Frontal cortex (tissue), 4 donors: ENCODE measurements at places on chromosomes 13 and 19.

GRCh38 chr13:45811891-45812694 lies 39.5 kb downstream of the SIAH3 start:
- peak; percentile 17 for DNase-seq

GRCh38 chr13:20495087-20496023 lies 30.3 kb downstream of the CRYL1 start:
- DNase-seq, result peak; percentile 47

DNA sequence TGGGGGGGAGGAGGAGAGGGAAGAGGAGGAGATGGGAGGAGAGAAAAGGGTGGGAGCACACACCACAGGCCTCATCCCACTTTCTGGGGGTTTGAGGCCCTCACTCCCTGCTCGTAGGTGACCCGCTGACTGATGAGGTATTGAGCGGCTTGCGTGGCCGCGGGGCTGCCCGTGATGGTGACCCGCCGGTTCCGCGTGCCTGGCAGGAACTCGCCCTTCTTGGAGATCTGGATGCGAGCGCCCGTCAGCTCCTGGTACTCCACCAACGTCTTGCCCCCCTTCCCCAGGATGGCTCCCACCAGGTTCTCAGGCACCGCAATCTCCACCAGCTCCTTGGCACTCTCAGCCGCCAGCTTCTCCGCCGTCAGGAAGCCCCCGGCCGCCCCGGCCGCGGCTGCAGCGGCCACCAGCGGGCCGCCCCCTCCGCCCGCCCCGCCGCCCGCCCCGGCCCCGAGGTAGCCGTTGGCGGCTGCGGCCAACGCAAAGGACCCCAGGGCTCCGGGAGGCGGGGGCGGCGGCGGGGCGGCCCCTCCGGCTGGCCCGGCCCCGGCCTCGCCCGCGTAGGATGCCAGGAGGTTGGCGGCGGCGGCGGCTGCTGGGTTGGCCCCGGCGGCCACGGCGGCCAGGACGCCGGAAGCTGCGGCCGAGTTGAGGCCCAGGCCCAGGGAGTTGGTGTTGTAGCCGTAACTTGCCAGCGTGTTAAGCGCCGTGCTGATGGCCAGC lies 25.4 kb upstream of the NANOS2 start:
- DNase-seq, result no peak

DNA sequence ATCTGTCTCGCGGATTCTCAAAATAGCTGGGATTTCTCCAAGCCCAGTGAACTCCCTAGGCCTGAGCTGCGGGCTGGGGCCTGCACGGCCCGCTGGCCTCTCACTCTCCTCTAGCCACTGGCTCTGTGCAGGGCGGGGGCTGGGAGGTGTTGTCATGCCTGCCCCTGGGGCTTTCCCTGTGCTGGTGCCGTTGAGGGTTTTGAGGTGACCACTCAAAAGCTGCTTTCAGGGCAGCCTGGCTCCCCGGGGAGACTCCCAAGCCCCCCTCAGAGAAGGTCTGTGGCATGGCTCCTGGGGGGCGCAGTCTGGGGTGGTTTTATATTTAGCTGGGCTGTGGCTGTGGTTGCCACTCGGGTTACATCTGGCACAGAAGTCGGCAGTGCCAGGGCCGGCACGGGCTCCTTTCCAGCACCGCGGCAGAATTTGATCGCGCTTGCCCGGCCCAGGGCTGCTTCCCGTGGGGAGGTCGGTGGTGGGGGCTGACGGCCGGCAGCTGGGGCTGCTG lies 10.0 kb downstream of the NDUFB7 start:
- peak; percentile 50 for DNase-seq

DNA sequence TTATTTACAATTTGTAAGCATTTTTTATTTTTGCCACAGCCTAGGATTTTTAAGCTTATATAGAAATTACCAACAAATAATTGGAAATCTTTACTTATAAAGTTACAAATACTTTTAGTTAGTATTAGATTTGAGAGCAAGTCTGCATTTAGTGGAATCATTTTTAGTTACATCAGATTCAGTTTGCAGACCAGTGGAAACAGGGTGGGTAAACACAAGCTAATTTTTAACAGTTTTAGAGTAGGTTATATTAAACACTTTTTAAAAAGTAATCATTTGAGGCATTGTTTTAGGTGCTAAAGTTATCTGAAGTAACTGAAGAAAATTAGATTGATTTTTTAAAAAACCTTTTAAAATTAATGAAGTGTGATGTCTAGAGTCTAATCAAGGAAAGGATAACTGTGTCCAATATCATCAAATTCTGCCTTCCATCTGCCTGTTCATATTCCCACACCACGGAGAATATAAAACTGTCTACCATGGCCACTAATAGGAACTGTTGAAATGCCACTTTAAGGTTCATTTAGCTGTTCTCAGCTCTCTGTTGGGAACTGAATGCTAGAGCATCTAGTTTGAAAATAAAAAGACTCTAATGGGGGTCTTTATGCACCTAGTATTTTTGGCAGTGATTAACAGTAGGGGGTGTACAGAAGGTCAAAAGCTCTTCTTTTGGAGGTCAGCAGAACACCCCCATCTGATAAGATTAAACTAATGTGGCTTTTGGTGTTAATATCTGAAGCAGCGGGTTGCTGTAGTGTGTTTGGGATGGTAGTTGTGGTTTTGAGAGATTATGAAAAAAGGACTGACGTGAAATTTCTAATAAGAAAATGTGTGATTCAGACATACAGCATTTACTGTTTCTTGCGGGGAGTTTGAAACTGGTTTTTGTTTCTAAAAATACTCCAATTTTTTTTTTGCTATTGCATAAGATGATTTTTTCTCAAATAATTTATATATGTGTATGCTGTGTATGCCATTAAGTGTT lies 66.5 kb downstream of the NDFIP2 start:
- no peak for DNase-seq

GRCh38 chr19:2750808-2751437 lies 11.1 kb upstream of the SLC39A3 start:
- no peak for DNase-seq

- DNase-seq, result peak; percentile 71
Observed at GRCh38 chr19:21474671-21475181, 30.7 kb upstream of the ZNF429 start.

- no peak for DNase-seq
Observed at GRCh38 chr13:37700887-37701286, 102.3 kb upstream of the POSTN start.

DNA sequence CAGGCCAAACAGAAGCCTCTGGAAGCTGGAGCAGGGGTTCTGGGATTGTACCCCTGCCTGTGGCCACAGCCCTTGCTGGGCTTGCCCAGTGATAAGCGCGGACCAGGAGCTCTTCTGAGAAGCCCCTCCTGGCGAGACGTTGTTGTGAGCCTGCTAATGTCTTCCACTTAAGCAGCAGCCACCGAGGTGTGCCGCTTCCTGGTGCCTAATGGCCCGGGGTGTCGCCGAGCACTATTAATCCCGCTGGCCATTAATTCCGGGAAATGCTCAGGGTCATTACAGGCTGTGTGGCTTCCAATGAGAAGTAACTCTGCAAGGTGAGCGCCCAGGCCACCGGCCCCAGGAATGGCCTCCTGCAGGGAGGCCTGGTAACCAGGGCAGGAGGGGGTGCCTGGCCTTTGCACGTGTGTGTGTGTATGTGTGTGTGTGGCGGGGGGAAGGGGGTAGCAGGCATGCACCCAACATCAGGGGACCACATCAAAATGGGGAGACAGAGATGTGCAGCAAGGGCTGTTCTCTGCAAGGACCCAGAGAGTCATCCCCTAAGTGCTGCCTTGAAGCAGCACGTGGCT lies 175.0 kb downstream of the URI1 start:
- no peak for DNase-seq

DNA sequence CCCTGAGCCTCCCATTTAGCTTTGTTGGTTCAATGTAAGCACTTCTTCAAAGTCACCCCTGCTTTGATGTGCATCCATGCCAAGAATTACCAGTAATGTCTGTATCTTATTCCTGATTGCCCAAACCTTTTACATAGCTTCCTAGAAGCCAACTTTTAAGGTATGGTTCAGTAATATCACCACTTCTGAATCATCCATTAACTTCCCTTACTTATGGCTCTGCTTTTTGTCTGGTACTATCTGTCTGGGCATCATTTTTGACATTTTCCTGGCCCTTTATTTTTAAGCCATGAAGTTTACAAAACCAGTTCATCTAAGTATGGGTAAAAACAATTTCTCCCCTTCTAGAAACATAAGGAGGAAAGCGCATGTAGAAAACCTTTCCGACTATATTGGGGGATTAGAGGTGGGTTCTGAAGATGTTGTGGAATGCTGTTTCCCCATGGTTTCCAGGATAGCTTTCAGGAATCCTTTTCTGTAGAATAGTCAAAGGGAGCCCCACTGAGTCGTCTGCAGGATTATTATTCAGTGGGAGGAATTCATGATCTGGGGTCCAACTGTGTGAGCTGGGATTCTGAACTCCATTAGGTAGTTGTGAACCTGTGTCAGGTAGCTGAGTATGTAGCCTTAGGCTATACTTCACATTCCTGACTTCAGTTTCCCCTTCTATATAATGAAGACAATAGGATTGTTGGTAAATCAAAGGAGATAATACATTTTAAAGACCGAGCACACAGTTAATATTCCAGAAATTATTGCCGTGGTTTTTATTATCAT lies 163.8 kb downstream of the SUCLA2 start:
- no peak for DNase-seq

- DNase-seq, result peak; percentile 51
Observed at GRCh38 chr13:110109910-110110309, 197.0 kb downstream of the COL4A1 start.

DNA sequence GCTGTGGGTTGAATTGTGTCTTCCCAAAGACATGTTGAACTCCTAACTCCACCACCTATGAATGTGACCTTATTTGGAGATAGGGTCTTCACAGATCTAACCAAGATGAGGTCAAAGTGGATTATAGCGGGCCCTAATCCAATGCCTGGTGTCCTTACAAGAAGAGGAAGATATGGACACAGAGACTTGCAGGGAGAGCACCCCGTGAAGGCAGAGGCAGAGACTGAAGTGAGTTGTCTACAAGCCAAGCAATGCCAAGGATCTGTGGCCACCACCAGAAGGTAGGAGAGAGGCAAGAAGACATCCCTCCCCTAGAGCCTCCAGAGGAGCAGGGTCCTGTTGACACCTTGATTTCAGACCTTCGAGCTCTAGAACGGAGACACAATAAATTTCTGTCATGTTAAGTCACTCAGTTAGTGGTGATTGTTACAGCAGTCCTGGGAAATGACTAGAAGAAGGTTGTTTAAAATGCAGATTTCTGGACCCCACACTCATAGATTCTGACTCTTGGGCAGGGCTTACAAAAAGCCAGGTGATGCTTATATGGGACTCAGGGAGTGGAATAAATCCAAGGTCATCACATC lies 70.6 kb downstream of the FGF9 start:
- DNase-seq, result no peak

- no peak for DNase-seq
Observed at GRCh38 chr13:50309882-50310594, 294.8 kb downstream of the KCNRG start.

- no peak for DNase-seq
Observed at GRCh38 chr13:22091222-22091970, 420.5 kb downstream of the FGF9 start.

- no peak for DNase-seq
Observed at GRCh38 chr19:19263886-19264487, 9.1 kb downstream of the TM6SF2 start.

- DNase-seq, result no peak
Observed at GRCh38 chr13:45048890-45049407, 59.6 kb downstream of the GPALPP1 start.

DNA sequence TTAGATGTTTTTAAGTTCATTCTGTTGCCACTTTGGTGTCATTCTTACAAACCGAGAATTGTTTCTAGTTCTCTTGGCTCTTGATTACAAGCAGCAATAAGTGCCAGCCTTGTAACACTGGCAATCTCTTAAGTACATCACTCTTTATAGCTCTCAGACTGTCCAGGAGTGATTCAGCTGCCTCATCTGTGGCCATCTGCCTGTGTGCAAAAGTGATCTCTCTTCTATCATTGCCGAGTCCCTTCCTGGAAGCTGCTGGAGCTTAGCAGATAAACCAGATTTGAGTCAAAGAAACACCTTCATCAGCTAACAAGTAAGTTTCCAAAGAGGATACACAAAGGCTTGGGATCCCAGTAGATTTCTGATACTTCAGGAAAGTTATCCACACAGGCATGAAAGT lies 23.2 kb downstream of the STOML3 start:
- DNase-seq, result no peak

DNA sequence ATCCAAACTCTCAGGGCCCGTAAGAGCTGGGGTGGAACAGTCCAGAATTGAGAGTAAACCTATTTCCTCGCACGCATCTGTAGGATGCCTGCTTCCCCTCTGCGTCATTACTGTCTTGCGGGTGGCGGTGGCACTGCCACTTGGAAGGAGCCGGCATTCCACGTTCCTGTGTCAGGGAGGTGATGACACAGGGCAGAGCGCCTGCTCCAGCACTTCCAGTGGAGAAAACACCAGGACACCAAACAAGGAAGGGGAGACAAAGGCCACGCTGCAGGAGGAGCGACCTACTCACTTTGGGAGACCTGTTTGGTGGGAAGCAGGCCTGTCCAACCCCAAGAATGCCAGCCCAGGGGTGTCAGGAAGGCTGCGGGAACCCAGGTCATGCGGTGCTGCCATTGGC lies 37.1 kb downstream of the PBX4 start:
- DNase-seq, result no peak

GRCh38 chr13:108855737-108856387 lies 226.5 kb downstream of the MYO16 start:
- no peak for DNase-seq

GRCh38 chr13:78131811-78132210 lies 213.2 kb upstream of the EDNRB start:
- no peak for DNase-seq

GRCh38 chr19:16139752-16140151 lies 3.7 kb upstream of the HSH2D start:
- DNase-seq, result no peak

DNA sequence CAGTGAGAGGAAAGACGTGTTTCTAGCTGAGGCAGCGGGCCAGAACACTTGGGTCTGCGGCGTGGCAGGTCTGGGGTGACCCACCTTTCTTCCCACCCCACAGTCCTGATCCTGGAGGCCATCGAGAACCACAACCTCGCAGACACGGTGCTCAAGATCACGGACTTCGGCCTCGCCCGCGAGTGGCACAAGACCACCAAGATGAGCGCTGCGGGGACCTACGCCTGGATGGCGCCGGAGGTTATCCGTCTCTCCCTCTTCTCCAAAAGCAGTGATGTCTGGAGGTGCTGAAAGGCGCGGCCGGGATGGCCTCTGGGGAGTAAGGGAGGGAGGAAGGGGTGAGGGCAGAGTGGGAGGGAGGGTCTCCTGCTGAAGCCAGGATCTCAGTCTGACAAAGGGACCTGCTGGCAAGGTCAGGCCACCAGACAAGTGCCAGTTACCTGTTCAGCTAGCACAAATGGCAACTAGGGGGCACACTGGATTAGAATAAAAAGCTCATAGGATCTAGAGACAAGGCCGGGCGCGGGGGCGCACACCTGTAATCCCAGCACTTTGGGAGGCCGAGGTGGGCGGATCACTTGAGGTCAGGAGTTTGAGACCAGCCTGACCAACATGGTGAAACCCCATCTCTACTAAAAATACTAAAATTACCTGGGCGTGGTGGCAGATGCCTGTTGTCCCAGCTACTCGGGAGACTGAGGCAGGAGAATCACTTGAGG lies 7.2 kb downstream of the MAP3K10 start:
- no peak for DNase-seq

- no peak for DNase-seq
Observed at GRCh38 chr19:3054972-3055740, 7.1 kb downstream of the TLE5 start.
